ENCODE measurements at places on chromosomes 3 and 15.

GRCh38 chr3:176958560-176958959 lies 238.7 kb downstream of the TBL1XR1 start:
- DNase-seq: no peak

DNA sequence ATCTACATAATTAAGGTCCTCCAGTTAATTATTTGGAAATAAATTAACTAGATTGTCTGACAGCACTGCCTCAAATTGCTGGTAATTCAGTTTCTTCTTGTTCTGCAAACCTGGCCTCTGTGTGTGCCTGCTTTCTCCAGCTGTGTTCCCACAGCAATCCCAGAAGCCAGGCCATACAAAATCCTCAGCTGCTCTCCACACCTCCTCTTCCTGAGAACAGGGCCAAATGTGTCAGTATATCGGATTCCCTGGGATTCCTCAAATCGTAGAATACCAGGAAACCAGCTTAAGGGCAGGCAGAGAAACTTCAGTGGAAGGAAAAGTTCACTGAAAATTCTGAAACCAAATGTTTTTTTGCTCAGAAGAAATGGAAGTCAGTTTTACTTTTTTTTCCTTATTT lies 261.4 kb downstream of the ZMAT3 start:
- no peak for DNase-seq

- DNase-seq: no peak
Observed at GRCh38 chr3:97360804-97361203, 403.8 kb upstream of the ARL6 start.

- DNase-seq: no peak
Observed at GRCh38 chr3:23701716-23702597, 103.8 kb upstream of the UBE2E1 start.

DNA sequence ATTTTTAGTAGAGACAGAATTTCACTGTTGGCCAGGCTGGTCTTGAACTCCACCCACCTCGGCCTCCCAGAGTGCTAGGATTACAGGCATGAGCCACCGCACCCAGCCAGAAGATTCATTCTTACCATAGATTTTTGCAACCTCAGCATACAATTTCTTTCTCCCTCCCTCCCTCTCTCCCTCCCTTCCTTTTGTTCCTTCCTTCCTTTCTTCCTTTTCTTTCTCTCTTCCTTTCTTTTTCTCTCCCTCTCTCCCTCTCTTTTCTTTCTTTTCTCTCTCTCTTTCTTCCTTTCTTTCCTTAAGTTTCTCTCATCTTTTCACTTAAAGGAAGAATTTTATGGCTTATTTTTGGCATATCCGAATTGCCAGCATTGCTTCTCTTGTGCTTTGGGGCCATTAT lies 58.0 kb downstream of the PRKAR2A start:
- DNase-seq: no peak

DNA sequence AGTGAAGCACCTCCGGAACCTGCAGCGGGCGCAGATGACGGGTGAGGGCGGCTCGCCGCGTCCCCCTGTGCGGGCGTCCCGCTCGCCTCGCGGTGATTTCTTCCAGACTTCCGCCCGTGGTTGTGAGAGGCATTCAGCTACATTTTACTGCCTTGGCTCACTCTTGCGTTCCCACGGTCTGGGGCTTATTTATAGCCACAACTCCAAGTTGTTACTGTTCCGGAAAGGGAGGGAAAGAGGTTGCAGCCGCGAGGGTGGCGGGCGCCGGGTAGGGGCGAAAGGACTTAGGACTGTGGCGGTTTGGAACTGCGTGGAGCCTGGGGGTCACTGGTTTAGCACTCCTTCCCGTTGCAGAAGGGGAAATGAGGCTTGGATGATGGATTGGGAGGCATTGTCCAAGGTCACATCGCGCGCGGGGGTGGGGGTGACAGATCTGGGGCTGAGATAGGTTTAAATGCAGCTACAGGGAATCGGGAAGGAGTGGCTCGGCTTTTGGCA lies 1.1 kb downstream of the HES1 start:
- DNase-seq: peak; percentile 68
